ENCODE measurements at places on chromosomes 12 and 14. TPM values are rescaled to one million over a fixed set of nuclear protein-coding genes. Genes with fewer than 3 reads are reported as not detected.
A peak's percentile ranks its signal among the peaks of the same experiment; 100 is the strongest.

ZDHHC22 gene
- polyA plus RNA-seq = not detected

ADCK1 gene
- polyA plus RNA-seq = 4.8 TPM

PLEKHD1 gene
- 0.01 TPM for polyA plus RNA-seq

- H3K27me3 ChIP-seq = no peaks in the 10 kb centered on the region
- H3K36me3 ChIP-seq = no peaks in the 10 kb centered on the region
- H3K4me1 ChIP-seq = no peaks in the 10 kb centered on the region
- H3K4me3 ChIP-seq = no peak overlapping the region
Measured at GRCh38 chr12:9810671-9811070, 16.6 kb upstream of the KLRF1 start.

DNA sequence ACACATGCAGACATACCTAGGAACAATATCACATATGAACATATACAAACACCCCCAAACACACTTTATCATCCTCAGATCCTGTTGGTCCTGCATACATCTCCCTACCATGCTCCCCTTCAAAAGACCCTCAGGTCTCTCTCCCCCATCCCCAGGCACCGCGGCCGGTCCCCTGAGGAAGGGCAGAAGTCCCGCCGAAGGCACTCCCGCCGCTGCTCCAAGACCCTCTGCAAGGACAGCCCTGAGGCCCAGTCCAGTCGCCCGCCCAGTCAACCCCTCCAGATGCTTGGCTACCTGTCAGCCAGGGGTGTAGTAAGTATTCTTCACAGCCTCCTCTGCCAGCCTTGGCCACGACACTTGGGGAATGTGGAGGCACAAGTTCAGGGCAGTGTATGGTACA lies 48.2 kb upstream of the HSPB8 start:
- H3K27ac ChIP-seq = no peak overlapping the region
- no peaks in the 10 kb centered on the region for H3K4me1 ChIP-seq
- H3K36me3 ChIP-seq = no peaks in the 10 kb centered on the region
- no peaks in the 10 kb centered on the region for H3K27me3 ChIP-seq

GRCh38 chr14:51454351-51454750 lies 197.4 kb upstream of the FRMD6 start:
- no peaks in the 10 kb centered on the region for H3K27me3 ChIP-seq
- DNase-seq = no peak

DNA sequence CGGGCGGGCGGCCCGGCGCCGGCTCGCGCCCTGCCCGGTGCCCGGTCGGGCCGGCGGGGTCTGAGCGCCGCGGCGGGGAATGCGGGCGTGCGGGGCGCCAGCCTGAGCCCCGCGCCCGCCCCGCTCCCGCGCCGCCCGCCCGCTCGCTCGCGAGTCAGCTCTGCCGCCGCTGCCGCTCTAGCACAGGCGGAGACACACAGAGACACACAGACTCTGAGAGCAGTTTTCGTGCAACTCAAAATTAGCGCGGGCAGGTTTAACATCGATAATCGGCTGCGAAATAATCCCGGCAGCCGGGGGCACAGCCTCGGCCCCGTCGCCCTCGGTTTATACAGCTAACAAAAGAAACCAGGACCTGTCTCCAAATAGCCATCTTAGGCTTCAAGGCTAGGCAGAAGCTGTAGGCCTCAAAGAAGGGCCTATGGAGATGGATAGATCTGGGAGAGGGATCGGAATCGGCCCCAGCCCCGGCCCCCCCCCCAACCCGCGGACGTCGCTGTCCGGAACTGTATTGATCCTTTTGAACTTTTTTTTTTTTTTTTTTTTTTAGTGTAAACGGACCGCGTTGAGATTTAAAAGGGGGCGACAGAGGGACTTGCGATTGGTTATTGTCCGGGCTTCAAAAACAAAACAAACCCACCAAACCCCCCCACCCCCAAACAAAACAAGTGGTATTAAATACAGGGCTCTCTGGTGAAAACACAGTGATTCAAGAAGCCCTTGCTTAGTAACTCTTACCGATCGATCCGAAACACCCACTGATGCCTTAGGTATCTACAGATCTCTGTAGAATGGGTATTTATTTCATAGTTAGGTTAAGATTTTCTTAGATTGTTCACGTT lies 1.1 kb downstream of the ARID2 start:
- DNase-seq = peak; percentile 49
- no peaks in the 10 kb centered on the region for H3K27me3 ChIP-seq
- no peaks in the 10 kb centered on the region for H3K36me3 ChIP-seq
- peak overlapping the region; percentile 79 for H3K27ac ChIP-seq
- H3K4me1 ChIP-seq = peaks cover 6% of the 10 kb centered on the region

DNA sequence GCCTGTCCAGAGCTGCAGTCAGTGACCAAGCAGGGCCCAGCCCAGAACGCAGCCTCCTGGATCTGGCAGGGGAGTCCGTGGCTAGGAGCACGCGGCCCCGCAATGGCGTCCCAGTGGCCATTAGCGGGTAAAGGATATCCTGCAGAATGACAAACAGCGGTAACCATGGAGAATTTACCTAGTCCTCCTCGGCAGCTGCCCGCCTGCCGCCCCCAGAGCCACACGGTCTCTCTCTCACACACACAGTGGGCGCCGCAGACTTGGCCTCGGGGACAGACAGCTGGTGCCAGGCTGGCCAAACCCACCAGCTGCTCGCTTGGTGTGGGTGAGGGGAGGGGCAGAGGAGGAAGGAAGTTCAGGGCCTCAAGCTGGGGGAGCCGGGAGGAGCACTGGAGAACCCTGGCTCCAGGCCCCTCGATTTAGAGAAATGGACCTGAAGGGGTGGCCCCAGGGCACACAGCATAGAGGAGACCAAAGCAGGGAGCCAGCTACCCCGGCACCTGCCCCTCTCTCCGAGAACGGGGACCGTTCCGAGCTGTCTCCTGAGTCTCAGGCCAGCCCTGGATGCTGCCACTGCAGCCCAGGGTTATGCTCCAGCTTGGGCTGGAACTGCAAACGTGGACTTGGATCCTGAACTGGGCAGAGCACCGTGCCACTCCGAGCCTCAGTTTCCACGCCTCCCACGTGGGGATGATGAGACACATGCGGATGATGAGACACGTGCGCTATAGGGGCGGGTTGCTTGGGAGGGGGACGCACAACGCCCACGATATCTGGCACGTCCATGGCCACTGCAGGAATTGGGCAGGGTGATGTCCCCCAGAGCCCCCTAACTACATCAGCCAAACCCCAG lies 3.4 kb downstream of the CDK2AP1 start:
- no peaks in the 10 kb centered on the region for H3K27me3 ChIP-seq
- H3K27ac ChIP-seq = no peak overlapping the region
- peaks cover 9% of the 10 kb centered on the region for H3K4me1 ChIP-seq
- H3K4me3 ChIP-seq = no peak overlapping the region
- peak; percentile 30 for DNase-seq

Measured in fibroblast of lung (primary cell).